ENCODE measurements at places on chromosomes 6 and 20. TPM values are rescaled to one million over a fixed set of nuclear protein-coding genes. Genes with fewer than 3 reads are reported as not detected.

C20orf141 gene
- total RNA-seq, result not detected

DNA sequence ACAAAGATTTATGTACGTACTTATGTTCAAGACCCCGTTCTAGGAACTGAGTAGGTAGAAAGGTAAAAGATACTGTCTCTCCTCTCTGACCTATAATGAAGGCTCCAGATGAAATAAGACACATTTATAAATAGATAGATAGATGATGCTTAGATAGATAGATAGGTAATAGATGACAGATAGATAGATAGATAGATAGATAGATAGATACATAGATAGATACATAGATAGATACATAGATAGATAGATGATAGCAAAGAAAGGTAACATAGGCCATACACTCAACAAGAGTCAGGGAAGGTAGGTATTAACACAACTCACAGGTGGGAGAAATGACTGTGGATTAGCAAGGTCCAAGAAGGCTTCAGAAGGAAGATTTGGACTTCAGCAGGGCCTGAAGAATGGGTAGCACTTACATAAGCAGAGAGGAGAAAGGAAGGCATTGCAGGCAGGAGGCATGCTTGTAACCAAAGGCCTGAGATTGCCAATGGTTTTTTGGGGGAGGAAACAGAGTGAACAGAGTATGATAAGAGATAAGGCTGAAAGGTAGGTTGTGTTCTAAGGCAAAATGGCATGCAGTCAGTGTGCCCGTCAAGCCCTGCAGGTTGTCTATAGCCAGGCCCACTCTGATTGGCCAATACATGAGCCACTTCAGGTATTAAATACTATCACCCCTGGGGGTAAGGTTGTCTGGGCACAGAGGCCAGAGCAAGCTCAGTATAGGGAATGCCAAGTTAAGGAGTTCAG, 7.7 kb upstream of the MYB start:
- no peaks in the 10 kb centered on the region for H3K27me3 ChIP-seq
- H3K4me1 ChIP-seq, result peaks cover 34% of the 10 kb centered on the region
- H3K4me3 ChIP-seq, result no peak overlapping the region
- H3K36me3 ChIP-seq, result no peaks in the 10 kb centered on the region
- no peak overlapping the region for H3K27ac ChIP-seq

GRCh38 chr6:170355661-170356060, 49.1 kb downstream of the FAM120B start:
- no peaks in the 10 kb centered on the region for H3K27me3 ChIP-seq
- no peak overlapping the region for H3K27ac ChIP-seq
- no peak overlapping the region for H3K4me3 ChIP-seq
- H3K4me1 ChIP-seq, result peaks cover 4% of the 10 kb centered on the region

LKAAEAR1 gene
- total RNA-seq, result 0.50 TPM
